ENCODE measurements at places on chromosomes 2 and 18.

DNA sequence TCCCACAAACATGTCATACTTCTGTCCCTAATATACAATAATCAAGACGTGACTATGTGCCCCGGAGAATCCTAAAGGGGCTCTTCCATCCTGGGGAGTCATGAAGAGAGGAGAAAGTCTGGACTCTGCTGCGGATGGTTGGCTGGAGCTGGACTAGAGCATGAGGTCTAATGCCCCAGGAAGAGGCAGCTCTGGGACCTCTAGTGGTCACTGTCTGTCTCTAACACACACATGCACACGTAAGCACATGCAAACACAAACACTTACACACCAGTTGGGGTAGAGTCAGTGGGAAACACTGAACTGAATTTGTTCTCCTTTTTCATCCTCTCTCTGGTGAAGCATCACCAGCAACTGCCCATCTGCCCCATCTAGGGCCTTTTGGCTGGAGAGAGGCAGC lies 271.6 kb downstream of the TDRD15 start:
- peaks cover 7% of the 10 kb centered on the region for H3K4me1 ChIP-seq
- DNase-seq: no peak
- H3K36me3 ChIP-seq: no peaks in the 10 kb centered on the region
- no peak overlapping the region for H3K4me3 ChIP-seq

DNA sequence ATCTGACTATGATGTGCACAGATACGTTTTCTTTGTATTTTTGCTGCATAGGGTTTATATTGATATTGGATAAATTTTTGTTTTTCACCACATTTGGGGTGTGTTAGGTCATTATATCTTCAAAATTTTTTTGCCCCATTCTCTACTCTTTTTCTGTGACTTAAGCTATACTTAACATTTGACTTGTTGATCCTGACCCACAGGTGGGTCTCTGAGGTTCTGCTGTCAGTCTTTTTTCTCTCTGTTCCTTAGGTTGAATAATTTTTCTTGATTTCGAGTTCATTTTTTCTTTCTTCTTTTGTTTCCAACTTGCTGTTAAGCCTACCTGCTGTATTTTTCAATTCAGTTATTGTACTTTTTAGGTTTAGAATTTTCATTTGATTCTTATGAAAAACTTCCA lies 12.1 kb downstream of the RAB3GAP1 start:
- no peaks in the 10 kb centered on the region for H3K27me3 ChIP-seq
- H3K36me3 ChIP-seq: peaks cover 45% of the 10 kb centered on the region
- H3K4me1 ChIP-seq: no peaks in the 10 kb centered on the region

DNA sequence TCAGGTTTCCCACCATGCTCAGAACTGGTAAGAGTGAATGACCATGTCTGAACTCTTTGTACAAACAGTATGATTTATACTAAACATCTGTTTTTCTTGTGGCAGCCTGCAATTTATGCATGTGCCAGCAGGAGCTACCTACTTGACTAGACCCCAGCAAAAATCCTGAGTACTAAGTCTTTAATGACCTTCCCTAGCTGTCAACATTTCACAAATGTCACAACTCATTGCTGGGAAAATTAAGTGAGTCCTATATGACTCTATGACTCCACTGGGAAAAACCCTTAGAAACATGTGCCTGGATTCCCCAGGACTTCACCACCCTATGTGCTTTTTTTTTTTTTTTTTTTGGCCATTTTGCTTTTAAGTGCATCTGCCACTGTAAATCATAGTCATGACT lies 1225.8 kb downstream of the SUCLG1 start:
- H3K36me3 ChIP-seq: no peaks in the 10 kb centered on the region
- H3K27me3 ChIP-seq: no peaks in the 10 kb centered on the region
- H3K4me1 ChIP-seq: peaks cover 5% of the 10 kb centered on the region

GRCh38 chr18:64712035-64712434 lies 563.1 kb upstream of the LINC00305 start:
- no peak overlapping the region for H3K4me3 ChIP-seq
- no peak overlapping the region for H3K27ac ChIP-seq
- H3K4me1 ChIP-seq: peaks cover 4% of the 10 kb centered on the region
- no peaks in the 10 kb centered on the region for H3K27me3 ChIP-seq
- no peaks in the 10 kb centered on the region for H3K36me3 ChIP-seq

DNA sequence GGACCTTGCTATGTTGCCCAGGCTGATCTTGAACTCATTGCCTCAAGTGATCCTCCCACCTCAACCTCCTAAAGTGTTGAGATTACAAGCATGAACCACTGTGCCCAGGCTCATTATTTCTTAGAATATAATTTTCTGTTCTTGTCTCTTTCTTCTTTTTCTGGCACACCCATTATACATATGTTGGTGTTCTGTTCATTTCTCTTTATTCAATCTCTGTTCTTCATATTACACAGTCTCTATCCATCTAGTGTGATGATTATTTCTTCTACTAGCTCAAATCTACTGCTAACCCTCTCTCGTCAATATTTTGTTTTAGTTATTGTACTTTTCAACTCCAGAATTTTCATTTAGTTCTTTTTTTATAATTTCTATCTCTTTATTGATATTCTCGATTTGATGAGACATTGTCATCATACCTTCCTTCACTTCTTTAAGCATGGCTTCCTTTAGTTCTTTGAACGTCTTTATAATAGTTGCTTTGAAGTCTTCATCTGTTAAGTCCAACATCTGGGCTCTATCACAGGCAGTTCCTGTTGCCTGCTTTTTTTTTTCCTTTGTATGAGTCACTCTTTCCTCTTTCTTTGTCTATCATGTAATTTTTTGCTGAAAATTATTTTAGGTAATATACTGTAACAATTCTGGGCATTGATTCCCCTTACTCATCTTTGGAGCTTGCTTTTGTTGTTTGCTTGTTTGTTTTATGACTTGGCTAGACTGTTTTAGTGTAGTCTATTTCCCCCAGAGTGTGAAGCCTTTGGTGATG lies 196.4 kb upstream of the NABP1 start:
- peaks cover 14% of the 10 kb centered on the region for H3K4me1 ChIP-seq
- DNase-seq: no peak
- no peaks in the 10 kb centered on the region for H3K27me3 ChIP-seq
- peaks cover 8% of the 10 kb centered on the region for H3K36me3 ChIP-seq
- no peak overlapping the region for H3K27ac ChIP-seq

DNA sequence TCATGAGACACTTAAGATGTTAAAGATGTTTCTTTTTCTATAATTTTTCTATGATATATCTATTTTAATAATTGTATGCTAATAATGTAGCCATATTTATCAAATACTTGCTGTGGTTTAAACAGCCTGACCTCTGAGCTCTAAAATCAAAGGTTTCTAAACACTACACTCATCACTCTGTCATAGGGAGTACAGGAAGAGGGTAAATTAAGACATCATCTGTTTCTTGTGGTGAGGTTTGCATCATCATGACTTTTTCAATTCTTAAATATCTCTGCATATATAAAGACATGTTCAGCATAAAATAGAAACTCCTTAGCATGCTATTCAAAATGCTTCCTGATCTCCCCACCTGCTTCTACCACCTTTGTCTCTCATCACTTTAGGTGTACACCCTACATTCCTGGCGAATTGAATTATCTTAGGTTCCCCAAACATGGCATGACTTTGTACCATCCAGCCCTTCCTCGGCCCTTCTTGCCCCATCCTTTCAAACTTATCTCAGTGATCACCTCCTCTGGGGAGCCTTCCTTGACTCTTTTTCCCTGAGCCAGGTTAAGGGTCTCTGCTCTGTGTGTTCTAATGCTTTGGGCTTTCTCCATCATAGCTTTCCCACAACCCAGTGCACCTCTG lies 105.3 kb upstream of the TTN start:
- H3K27ac ChIP-seq: no peak overlapping the region
- H3K4me1 ChIP-seq: no peaks in the 10 kb centered on the region
- no peak for DNase-seq
- H3K27me3 ChIP-seq: peaks cover 11% of the 10 kb centered on the region

GRCh38 chr2:69773206-69773605 lies 31.3 kb downstream of the ANXA4 start:
- no peak for DNase-seq
- H3K36me3 ChIP-seq: peaks cover 17% of the 10 kb centered on the region
- H3K4me3 ChIP-seq: no peak overlapping the region
- H3K4me1 ChIP-seq: peaks cover 12% of the 10 kb centered on the region

Measured in mesothelial cell of epicardium (in vitro differentiated cells).